ENCODE measurements at places on chromosomes 7 and 10.
A peak's percentile ranks its signal among the peaks of the same experiment; 100 is the strongest.

GRCh38 chr7:2970861-2971260, 72.8 kb downstream of the CARD11 start:
- no peak for DNase-seq

- no peak for DNase-seq
Observed at GRCh38 chr7:142811154-142811737, 40.5 kb downstream of the PRSS2 start.

DNA sequence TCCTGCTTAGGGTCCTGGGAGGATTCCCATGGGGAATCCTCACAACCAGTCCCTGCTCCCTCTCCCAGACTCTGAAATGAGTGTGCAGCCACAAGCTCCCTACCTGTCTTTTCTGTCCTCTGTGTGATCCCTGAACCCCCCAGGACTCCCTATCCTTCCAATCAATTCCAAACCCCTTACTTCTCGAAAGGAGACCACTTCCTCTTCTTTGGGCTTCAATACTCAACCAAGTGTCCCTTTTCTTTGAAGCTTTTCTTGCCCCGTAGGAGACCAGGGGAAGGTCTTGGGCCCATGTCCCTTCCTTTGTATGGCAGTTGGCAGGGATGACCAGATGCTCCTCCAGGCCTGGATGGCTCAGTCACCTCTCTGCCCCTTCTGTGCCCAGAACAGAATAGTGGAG, 1.7 kb downstream of the AEBP1 start:
- DNase-seq: no peak

- DNase-seq: no peak
Observed at GRCh38 chr10:31822616-31823318, 105.9 kb downstream of the ARHGAP12 start.

- DNase-seq: no peak
Observed at GRCh38 chr10:25675204-25675603, 258.8 kb upstream of the MYO3A start.

DNA sequence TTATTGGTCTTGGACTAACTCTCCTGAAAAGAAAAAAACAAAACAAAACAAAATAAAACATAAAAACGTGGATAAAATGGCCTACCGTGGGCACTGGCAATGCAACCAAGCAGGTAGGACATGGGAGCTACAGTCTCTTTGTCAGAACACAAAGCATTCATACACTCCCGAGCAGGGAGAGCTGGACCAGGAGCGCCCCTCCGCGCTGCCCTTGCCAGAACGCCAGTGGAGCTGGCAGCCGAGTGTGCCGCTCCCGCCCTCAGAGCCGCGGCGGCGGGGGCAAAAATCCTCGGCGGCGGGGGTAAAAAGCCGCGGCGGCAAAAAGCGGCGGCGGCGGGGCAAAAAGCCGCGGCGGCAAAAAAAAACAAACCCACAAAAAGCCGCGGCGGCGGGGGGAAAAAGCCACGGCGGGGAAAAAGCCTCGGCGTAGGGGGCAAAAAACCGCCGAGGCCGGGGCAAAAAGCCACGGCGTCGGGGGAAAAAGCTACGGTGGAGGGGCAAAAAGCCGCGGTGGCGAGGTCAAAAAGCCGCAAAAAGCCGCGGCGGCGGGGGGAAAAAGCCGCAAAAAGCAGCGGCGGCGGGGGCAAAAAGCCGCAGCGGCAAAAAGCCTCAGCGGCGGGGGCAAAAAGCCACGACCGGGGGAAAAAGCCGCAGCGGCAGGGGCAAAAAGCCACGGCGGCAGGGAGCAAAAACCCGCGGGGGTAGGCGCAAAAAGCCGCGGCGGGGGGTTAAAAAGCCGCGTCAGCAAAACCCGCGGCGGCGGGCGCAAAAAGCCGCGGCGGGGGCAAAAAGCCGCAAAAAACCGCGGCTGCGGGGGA, 418.1 kb downstream of the ZNF716 start:
- no peak for DNase-seq

- DNase-seq: peak; percentile 39
Observed at GRCh38 chr7:101058355-101058754, 26.9 kb upstream of the TRIM56 start.

- no peak for DNase-seq
Observed at GRCh38 chr7:19089797-19090196, 27.6 kb downstream of the TWIST1 start.

DNA sequence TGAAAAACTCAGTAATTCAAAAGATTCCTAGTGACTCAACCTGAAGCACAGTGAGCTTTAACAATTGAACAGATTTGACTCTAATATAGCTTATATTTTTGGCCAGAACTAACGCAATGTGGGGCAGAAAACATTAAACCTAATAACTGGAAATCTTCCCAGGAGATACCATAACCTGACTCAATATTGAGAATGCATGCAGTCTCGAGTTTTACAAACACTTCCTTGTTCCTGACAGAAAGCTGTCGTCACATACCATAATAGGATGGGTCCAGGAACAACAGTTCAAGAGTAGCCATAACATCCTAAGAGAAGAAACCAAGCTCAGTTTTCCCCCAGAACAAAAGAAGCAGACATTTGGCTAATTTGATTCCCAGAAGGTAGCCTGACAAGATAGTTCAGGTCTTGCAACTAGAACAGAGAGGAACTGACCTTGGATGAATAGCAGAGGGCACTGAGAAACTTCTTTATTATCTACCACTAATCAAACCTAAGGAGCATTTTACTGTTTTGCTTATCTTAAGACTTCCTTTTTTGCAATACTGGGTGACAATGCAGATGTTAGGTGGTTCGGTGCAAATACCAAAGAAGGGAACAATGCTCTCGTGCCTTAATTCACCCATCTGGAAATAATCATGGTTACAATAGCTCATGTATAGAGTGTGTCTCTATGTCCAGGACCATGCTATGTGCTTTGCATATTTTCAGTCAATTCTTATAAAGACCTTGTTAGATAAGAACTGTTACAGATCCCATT, 38.6 kb upstream of the ACSL5 start:
- no peak for DNase-seq

- no peak for DNase-seq
Observed at GRCh38 chr10:29746080-29746797, 111.5 kb upstream of the SVIL start.

- DNase-seq: no peak
Observed at GRCh38 chr7:21962677-21963076, 17.0 kb upstream of the CDCA7L start.

DNA sequence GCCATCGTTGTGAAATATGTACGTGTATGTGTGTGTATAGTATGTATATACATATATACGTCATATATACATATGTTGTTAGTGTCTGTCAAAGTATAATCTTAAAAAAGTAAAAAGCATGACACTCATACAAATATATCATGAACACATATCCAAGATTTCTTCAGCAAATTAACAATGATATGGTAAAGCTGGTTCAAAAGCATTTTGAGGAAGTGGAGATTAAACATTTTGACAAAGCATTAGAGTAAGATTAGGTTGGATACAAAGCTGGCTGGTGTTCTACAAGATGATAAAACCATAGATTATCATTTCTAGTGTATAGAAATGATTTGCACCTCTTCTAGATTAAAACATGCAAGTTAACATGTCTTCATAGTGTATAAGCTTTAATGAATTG, 771 bp upstream of the NUDCD3 start:
- no peak for DNase-seq
